Kidney tubule cell (primary cell): ENCODE measurements at places on chromosomes 3 and 15.

DNA sequence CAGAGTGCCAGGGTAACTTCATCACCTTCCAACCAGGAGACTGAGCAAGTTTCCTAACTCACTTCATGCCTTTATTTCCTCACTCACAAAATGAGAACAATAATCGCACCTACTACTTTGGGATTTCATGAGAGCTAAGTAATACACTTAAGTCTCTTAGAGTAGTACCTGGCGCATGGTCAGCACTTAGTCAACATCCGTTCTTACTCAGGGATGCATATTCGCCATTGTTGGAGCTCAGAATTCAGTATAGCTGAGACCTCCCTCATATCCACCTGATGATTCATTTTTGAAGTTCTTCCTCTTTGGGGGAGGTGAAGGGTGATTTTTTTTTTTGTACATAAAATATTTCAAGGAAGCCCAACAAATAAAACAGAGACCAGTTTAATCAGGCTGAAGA, 188.2 kb downstream of the AGBL1 start:
- DNase-seq, result no peak

DNA sequence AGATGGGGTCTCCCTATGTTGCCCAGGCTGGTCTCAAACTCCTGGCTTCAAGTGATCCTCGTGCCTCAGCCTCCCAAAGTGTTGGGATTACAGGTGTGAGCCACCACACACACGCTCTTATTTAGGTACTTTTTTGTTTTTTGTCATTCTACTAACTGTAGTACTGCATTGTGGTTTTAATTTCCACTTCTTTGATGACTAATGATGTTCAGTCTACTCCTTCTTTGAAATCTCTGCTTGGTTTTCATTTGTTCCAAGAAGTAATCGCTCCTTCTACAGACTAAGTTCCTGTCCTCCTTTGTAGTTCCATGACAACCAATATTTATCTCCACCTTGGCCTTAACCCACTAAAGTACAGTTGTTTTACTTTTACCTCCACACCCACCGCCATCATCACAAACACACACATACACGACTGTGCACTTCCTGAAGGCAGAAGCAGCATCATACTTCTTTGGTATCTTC, 529 bp upstream of the DLEC1 start:
- no peak for DNase-seq

- DNase-seq, result no peak
These were observed 11.9 kb downstream of the ARIH2 start for GRCh38 chr3:48930590-48930989.

- peak; percentile 42 for DNase-seq
These were observed 223.6 kb upstream of the PDZRN3 start for GRCh38 chr3:73848173-73848906.

DNA sequence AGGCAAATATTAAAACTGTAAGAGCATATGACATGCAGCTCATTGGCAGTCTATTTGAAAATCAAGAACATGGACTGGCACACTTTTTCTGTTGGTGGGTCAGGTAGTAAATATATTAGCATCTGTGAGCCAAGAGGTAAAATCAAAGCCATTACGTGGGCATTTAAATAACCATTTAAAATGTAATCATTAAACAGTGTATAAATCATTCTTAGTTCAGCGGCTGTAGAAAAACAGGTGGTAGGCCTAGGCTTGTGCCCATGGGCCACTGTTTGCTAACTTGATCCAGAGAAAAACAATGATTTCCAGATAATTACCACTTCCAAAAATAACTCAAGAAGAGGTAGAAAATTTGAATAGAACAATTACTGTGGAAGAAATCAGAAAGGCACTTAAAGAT, 105.1 kb downstream of the CHST2 start:
- no peak for DNase-seq

DNA sequence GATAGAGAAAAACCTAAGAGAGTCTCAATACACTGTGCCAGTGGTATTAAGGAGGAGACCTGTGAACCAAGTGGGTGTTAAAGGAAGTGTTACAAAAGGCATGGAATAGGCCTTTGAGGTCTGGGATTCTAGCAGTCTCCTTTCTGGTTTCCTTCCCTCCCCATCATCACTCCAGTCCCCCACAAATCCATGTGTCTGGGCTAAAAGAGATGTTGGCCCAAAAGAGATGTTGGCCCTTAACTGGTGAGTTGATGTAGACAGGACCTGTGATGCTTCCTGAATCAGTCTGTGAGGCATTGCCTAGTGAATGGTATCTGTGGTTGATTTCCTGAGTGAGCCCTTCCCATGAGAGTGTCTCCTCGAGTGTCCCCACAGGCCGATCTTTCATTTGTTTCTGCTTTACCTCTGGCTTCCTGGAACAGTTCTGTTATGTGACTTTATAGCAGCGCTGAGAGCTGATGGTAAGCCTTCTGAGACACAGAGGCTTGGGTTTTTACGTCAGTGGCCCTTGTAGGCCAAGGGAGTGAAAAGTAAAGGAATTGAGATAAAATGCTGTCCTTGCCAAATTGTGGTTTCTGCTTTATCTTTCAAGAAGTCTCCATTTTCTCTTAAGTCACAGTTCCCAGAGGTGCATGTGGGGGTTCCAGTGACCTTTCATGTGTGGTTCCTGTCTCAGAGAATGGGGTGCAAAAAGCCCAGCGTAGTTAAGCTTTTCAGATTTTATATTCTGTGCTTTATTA, 87.8 kb downstream of the KLHL25 start:
- peak; percentile 25 for DNase-seq

DNA sequence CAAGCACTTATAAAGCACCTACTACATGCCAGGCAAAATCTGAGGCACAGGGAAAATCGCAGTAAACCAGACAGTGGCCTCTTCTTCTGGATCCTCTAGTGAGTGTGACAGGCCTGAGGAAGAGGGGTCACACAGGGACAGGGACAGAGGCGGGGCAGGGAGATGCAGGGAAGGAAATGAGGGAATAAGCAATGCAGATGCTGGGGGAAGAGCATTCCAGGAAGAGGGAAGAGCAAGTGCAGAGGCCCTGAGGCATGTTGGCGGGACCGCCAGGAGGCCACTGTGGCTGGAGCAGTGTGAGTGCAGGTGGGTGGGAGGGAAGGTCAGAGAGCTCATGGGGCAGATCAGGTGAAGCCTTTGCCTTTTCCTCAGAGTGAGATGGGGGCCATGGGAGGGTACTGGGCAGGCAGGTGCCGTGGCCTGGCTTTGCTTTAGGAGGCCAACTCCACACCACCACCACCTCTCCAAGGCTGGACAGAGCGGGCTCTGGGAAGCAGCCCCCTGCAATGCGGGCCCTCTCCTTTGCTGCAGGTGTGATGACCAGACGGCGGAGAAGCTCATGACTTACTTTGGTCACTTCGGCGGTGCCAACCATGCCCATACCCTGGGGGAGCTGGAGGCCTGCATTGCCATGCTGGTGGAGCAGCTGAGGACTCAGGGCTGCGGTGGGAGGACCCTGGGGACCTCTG, 26.8 kb upstream of the GP9 start:
- DNase-seq, result no peak

GRCh38 chr15:93846148-93846547, 385.2 kb upstream of the MCTP2 start:
- no peak for DNase-seq

GRCh38 chr15:98428253-98428989, 219.9 kb upstream of the IGF1R start:
- peak; percentile 80 for DNase-seq

GRCh38 chr3:136305879-136306278, 55.7 kb downstream of the PCCB start:
- peak; percentile 45 for DNase-seq

GRCh38 chr3:8481380-8481779, 20.2 kb upstream of the LMCD1 start:
- no peak for DNase-seq

DNA sequence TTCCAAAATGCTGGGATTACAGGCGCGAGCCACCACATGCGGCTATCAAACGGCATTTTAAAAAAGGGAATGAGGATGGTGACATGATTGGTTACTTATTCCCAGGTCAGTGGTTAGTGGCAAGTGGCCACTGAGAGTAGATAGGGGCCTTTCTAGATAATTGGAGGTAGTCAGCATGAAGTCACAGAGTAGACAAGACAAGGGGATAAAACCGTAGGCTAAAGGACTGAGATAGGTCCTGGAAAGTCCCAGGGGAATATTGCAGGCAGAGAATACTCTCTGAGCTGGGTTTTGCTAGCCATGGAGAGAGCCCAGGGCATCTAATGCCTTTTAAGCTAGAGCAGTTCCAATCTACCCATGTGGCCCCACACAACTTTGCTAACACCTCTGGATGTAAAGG, 52.2 kb downstream of the KCNAB1 start:
- peak; percentile 24 for DNase-seq

GRCh38 chr3:131540821-131541220, 38.0 kb upstream of the MRPL3 start:
- peak; percentile 45 for DNase-seq
